ENCODE measurements at places on chromosomes 16 and 17.

GRCh38 chr16:65176603-65177002, 54.7 kb upstream of the CDH11 start:
- DNase-seq = peak; percentile 50

DNA sequence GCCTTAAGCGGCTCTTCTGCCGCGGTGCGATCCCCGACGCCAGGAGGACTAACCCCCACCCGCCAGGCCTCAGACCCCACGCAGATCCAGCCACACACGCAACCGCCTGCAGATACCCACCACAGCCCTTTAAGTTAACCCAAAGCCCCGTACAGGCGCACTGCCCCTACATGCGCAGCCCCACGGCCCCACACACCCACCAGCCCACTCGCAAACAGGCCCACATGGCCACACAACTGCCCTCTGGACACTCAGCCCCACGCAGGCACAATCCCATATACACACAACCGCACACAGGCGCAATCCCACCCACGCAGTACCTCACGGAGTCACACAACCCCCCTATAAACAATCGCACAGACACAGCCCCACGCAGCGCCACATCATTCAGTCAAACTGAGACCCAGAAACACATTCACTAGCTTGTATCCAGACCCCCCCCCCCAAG, 41.7 kb downstream of the RAI1 start:
- no peak for DNase-seq

DNA sequence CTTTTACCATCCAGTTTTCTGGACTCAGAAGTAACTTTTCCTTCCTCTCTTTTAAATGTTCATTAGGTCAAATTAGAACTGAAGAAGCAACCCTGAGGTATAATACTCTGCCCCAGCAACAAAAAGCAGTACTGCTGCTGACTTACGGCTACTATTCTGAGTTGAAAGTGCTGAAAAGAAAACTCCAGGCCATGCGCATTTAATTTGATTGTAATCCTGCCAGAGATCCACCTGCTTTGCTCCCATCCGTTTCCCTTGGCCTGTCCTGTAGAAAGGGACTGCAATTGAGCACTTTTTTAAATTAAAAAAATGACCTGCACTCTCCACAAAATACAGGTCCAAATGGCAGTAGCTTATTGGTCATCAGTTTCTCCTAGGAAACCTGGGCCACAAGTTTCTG, 61.6 kb downstream of the PITPNC1 start:
- DNase-seq = no peak

DNA sequence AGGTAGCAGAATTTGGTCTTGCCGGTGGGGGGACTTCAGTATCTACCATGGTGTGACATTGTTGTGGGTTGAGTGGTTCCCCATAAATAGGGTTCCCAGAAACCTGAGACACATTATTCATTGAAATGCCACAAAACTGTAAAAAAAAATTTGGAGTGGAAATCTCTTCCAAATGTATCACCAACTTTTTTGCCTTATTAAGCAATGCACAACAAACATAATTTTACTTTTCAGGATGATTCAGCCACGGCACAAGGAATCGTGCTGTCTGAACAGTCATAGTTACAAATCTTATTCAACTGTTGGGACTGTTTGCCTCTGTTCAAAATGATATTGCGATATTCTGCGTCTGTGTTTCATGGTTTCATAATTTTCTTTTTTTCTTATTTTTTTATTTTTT, 181.2 kb downstream of the NTN1 start:
- no peak for DNase-seq

DNA sequence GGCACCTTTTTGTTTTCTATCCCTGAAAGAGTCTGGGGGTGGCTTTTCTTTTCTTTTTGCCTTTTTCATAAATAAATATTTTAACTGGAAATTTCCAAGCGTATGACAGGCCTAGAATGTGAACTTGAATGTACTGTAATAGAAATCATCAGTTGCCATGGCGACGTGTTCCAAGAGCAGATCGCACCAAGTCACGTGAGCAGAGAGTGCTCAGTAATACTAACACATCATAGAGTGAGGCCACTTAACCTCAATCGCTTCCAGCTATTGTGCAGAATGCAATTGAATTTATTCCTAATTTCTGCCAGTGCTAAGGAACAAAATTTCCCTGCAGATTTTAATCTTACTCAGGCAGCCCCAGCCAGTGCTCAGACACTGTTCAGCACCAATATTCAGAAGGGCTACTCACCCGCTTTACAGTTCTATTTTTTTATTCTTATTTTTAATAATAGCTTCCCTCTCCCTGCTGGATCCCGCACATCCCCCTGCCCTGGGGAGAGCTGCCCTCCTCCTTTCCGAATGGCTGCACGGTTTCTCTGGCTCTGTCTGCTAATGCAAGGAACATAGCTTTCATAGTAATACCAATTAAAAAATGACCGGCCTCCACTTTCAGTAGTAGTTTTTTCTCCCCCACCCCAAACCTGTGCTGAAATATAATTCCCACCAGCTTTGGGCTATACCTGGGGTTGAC, 26.2 kb upstream of the PMFBP1 start:
- peak; percentile 41 for DNase-seq

- DNase-seq = no peak
Measured at GRCh38 chr16:55876854-55877253, 1.7 kb upstream of the CES5A start.

- DNase-seq = no peak
Measured at GRCh38 chr17:17810084-17810894, 26.5 kb downstream of the SREBF1 start.

DNA sequence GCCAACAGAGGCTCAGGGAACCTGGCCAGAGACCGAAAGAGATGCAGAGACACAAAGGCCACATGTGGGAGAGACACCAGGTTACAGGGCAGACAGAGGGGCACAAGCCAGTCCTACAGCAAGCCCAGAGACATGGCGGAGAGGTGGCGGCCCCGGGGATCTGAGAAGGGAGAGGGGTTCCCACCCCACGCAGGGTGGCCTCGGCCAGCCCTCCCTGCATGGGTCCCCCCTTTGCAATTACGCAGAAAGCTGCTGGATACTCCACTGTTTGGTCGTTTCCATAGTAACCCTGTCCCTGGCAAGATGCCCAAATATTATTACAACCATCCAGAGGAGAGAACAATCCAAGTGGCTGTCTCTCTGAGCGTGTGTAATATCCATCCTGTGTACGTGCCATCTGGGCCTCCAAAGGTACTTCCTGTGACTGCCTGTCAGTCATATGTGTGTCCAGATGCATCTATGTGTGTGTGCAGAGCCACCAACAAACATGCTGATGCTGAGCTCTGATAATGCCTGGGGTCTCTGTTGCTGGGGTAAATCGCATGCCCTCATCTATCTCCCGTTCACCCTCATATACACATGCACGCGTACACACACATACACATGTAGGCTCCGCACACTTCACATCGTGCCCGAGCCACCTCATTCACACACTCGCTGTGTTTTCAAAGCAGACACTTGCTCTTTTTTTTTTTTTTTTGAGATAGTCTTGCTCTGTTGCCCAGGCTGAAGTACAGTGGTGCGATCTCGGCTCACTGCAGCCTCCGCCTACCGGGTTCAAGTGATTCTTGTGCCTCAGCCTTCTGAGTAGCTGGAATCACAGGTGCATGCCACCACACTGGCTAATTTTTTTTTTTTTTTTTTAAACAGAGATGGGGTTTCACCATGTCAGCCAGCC, 5.5 kb downstream of the PCGF2 start:
- peak; percentile 70 for DNase-seq

GRCh38 chr17:68152161-68152571, 95.7 kb upstream of the AMZ2 start:
- no peak for DNase-seq

DNA sequence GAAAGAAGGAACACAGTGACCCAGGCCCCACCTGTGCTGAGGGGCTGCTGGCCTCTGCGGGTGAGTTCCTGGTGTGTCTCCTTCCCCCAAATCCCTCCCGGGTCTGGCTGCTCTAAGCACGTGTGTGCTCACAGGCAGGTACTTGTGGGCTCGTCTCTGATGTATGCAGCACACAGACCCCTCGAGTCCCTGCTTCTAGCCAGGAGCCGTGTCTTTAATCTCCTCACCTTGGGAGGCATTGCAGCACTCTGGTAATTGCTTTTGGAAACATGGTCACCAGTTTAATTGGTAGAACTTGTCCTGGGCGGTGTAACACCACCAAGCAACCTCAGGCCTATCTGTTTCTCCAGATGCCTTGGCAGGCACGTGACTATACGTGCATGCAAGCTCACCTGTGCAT, 8.8 kb upstream of the RPL38 start:
- no peak for DNase-seq

DNA sequence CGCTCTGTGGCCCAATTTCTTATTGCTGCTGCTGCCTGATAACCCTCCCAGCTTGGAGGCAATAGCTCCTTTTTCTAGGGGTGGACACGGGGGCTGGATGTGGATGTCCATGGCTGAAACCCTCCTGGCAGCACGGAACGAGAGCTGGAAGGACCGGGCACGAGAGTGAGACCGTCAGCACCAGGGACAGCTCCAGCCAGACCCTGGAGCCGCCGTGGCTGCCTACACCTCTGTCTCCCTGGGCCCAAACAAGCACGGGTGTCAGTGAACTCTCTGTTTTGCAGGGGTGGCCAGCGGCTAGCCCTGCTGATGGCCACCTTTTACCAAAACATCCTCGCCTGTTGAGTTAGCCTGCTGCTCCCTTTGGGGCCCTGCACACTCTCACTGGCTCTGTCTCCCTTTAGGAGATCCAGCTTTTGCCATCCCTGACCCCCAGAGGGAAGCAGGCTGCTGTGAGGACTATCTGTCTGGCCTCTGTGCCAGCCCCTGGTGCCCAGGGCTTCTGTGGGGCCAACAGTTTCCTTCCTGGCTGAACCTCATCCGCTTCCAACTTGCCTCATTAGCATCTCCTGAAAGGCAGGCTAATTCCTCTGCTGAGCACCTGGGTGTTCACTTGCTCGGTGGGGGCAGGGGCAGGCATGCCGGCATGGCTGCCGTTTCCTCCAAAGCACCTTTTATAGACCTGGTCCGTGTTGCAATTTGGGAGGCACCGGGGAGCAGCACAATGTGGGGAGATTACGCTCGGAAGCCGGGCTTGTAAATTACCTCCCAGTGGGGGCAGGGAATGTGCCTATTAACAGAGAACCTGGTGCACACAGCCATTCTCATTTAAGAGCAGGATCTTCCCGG, 118.1 kb downstream of the ENGASE start:
- DNase-seq = no peak

- DNase-seq = no peak
Measured at GRCh38 chr16:3654249-3654991, at the start of gene DNASE1. Gene DNASE1 (plus strand): TSS chr16:3654691. CDS start chr16:3655374, 683 bp downstream.

Measured in AG09319 (cell line).